ENCODE measurements at places on chromosomes 2 and 18.

DNA sequence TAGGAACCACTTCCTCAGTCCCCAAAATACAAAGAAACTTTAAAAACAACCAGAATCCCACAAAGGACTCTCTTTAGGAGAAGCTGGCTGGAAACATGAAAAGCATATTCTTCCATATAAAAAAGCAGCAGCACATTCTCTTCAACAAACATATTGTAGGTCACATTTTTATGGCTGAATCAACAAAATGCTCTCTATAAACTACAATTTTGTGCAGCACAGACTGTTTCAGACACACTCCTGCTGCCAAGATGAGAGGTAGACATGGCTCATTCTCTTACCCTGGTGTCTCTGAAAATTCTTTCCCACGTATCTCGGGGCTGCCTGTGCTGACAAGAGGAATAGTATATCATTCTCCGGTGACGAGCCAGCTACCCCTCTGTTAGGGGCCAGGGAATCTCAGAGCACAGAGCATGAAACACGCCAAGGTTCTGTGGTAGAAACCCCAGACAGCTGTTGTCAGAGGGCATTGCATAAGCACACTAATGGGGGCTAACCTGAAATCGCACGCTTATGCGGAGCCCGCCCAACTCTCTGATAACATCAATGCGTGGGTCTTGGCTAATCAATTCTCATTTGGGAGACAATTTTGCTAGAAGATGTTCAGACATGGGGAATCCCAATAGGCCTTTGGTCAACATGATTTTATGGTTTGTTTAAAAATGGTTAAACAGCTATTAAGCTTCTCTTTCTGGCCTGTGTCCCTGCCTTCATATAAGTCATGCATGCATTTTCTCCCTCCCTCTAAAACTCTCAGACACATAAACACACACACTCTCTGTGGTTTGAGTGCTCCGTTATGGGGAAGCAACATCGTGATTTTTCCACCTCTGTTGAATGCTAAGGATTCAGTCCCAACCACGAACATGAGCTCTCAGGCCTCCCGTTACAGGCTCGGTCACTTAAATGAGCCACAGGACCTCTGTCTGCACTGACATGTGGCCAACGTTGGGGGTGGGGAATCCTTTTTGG is 177.5 kb downstream of the INO80D start:
- DNase-seq, result no peak

DNA sequence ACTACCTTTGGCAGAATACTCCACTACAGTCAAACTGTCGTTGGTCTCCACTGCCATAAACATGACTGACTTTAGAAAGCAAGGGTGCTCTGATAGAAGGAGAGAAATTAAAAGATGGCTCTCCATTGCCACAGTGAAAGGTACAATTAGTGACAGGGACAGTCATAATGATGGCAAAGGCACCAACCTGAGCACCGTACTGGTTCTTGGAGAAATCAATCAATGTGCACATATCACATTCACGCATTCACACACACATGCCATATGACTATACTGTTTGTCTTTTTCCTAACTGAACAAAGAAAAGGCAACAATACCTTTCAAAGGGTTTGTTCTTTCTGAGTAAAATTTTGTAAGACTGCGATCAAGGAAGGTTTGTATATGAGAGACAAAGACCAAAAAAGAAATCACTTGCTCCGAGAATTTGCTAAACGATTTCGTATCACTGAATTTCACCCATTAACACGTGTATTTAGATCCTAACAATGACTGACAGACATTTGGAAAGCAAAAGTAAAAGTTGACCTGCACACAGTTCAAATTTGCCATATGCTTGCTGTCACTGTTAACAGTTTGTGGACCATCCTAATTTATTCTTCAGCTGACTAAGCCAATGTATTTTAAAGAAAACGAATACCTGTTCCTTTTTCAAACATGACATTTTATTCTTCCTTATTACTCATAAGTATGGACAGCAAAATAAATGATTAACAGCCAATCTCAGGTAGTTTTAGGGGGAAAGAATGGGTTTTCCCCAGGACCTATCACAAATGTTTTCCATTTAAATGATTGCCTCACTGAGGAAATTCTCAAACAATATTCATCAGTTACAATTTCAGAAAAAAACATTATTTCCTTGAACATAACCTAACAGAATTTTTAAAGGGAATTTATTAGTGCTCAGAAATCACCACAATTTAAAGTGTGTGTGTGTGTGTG is 644.4 kb downstream of the ZEB2 start:
- DNase-seq, result no peak

GRCh38 chr2:144310484-144310883 is 209.4 kb downstream of the ZEB2 start:
- no peak for DNase-seq

- no peak for DNase-seq
Measured at GRCh38 chr2:107072150-107072940, 186.4 kb upstream of the ST6GAL2 start.

DNA sequence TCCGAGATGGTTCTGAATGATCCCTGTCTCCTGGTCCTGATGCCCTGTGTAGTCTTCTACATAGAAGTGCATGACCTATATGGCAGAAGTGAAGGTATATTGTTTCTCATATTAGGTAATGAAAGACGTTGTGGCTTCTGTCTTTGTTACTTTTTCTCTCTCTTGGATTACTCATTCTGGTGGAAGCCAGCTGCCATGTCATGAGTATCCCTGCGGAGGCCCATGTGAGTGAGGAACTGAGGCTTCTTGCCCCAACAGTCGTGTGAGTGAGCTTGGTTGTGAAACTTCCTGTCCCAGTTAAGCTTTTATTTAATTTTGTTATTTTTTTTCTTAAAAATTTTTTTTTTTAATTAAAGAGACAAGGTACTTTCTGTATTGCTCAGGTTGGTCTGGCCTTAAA is 134.7 kb downstream of the UBR3 start:
- DNase-seq, result no peak

DNA sequence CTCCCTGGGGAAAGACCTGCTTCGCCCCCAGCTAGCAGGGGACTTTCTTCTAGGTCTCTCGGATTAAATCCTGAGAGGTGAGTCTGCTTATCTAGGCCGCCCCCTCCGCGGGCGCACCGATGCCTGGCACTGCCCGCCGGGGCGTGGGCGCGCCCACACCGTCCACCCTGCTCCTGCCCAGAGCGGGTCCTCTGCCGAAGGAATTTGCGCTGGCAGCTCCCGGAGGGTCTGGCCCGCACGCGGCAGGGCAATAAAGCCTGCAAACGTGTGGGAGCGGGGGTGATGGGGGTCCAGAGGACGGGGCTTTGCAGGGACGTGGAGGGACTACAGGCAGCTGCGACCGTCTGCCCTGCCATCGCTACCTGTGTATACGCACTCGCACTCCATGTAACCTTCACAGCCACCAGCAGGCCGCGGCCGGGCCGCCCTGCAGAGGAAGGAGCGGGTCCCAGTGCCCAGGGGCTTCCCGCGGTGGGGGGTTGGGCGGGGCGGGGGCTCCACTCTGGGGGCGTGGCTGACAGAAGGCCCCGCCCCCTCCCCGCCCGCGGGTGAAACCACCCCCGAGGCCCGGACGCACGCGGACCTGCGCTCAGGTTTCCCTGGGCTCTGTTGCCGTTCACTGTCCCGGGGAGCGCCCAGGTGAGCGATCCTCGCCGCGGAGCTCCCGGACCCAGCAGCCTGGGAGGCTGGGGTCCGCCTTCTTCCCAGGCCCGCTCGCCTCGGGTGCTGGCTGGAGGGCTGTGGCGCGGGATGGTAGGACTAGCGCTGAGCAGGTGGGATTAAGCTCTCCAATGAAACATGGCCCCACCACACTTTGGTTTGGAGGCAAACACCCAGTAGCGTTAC is 174.5 kb upstream of the HS6ST1 start:
- no peak for DNase-seq
